ENCODE measurements at places on chromosomes 16 and 17. TPM values are rescaled to one million over a fixed set of nuclear protein-coding genes. Genes with fewer than 3 reads are reported as not detected.
A peak's percentile ranks its signal among the peaks of the same experiment; 100 is the strongest.

DNA sequence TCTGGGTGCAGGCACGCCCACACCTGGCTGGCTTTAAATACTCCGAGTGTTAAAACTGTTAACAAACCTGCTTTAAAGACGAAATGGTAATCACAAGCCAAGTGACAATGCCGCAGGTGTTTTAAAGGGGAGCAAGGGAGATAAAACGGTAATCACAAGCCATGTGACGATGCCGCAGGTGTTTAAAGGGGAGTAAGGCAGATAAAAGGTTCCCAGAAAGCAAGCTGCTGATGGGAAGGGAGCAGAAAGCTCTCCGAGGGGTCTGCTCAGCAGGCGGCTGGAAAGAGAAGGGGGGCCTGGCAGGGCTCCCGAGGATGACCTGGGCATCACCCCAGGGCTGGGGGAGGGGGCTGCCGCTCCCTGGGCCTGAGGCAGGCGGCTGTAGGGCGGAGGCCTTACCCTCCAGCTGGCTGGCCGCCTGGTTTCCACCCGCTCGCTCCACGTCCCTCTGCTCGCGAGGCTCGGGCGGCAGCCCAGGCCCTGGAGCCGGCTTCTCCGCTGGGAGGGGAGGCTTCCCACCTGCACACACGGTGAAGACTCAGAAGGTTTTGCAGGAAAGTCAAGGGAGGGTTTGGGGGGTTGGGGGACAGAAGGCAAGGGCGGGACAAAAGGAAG is 12.1 kb downstream of the NDUFAF8 start:
- DNase-seq = peak; percentile 53
- H3K27me3 ChIP-seq = no peaks in the 10 kb centered on the region
- no peaks in the 10 kb centered on the region for H3K4me1 ChIP-seq
- H3K27ac ChIP-seq = no peak overlapping the region
- H3K36me3 ChIP-seq = peaks cover 3% of the 10 kb centered on the region
- no peak overlapping the region for H3K4me3 ChIP-seq

GRCh38 chr16:73871088-73871733 is 425.4 kb upstream of the PSMD7 start:
- H3K36me3 ChIP-seq = no peaks in the 10 kb centered on the region
- H3K27me3 ChIP-seq = no peaks in the 10 kb centered on the region
- H3K4me3 ChIP-seq = no peak overlapping the region
- H3K27ac ChIP-seq = no peak overlapping the region

Gene RAC3
- 8.2 TPM for total RNA-seq

Gene PRR35
- not detected for total RNA-seq

Gene CDH1
- 227 TPM for total RNA-seq
